Hematopoietic multipotent progenitor cell treated with erythropoietin and hydrocortisone succinate and interleukin-3 and kit ligand, for 8 days (in vitro differentiated cells): ENCODE measurements at places on chromosomes 1 and 21.

- no peak for DNase-seq
Observed at GRCh38 chr1:31062867-31063380, 2.6 kb downstream of the PUM1 start.

- no peak for DNase-seq
Observed at GRCh38 chr1:3774276-3774945, 1.9 kb downstream of the SMIM1 start.

GRCh38 chr1:245395680-245396079 is 240.9 kb downstream of the KIF26B start:
- DNase-seq, result no peak

GRCh38 chr1:34212673-34213072 is 36.0 kb downstream of the C1orf94 start:
- DNase-seq, result no peak

- DNase-seq, result no peak
Observed at GRCh38 chr1:170580636-170581440, 48.9 kb downstream of the GORAB start.

DNA sequence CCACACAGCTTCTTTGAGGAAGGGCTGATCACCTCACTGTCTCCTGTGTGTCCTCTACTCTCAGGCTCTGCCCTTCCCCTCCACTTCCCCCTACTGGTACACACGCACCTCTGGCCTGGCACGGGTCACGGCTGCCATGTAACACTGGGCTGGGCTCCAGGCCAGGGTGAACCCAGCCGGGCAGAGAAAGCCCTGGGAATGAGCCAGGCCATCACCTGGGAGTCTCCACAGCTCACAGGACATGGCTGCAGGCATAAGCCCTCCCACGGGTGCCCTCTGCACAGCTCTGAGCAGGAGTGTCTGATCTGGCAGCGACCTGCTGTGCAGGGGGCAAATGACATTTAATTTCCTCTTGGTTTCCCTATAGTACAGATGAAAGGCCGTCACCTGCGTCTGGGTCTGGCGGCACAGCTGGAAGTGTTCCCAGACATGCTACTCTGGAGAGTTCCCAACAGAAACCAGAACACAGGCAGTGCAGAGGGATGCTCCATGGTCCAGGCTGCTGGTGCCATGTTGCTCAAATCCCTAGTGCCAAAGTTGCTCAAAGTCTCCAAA is 61.2 kb downstream of the ERI3 start:
- peak; percentile 10 for DNase-seq

DNA sequence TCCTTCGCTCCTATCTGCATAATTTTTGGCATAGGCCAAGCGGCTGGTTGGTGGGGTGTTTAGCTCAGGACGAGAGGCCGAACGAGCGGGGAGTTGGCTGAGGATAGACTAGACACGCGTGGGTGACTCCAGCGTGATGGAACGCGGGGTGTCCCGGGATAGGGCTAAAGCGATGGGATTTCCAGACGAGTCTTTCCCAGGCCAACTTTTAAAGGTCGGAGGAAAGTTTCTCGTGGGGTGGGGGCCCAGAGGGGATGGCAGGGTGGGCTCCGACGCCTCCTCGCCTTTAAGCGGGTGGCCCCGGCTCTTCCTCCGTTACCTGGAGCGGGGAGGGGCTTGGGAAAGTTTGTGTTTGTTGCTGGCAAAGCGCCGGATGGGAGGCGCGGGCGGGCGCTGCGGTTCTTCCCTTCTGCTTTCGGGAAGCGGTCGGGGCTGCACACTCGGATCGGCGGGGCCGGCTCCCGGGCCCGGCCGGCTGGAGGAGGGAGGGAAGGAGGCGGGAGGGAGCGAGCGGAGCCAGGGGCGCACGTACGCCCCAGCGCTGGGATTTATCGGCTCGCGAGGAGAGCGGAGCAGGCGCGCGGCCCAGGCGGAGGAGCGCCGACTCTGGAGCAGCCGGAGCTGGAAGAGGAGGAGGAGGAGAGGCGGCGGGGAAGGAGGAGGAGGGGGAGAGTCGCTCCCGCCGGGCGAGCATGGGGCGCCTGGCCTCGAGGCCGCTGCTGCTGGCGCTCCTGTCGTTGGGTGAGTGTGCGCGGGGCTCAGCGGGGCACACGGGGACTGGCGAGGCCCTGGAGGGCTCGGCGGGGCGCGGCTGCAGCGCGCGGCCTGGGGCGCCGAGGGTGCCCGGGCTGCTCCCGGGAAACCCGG is at the start of gene PTGFRN:
Gene PTGFRN (plus strand): TSS at position 405 of the 867 bp plus-strand sequence. CDS start 288 bp downstream, at position 693.
- peak; percentile 4 for DNase-seq
